ENCODE measurements at places on chromosomes 4 and X.

GRCh38 chr4:132056496-132056895, 1092.6 kb upstream of the PCDH10 start:
- DNase-seq, result no peak

DNA sequence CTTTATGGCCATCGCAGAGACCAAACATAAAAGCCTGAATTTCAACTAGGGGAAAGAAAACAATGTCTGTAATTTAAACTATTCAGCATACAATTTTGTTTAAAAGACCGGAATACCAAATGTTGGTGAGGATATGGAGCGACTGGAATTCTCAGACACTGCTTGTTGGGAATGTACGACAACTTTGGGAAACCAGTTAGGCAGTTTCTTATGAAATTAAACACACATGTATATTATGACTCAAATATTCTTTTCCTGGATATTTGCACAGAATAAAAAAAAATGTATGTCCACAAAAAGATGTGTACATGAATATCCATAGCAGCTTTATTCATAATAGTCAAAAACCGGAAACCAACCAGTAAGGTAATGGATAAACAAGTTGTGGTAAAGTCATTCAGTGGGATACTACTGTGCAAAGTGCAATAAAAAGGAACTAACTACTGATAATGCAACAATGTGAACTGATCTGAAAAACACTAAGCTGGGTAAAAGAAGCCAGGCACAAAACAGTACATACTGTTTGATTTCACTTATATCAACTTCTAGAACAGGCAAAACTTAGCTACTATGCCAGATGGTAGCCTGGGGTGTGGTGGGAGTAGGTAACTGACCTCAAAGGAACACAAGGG, 152.7 kb upstream of the FTHL17 start:
- DNase-seq, result no peak

GRCh38 chr4:41534404-41534803, 3.6 kb upstream of the LIMCH1 start:
- no peak for DNase-seq

GRCh38 chrX:11913001-11913400, 155.0 kb downstream of the MSL3 start:
- DNase-seq, result no peak

DNA sequence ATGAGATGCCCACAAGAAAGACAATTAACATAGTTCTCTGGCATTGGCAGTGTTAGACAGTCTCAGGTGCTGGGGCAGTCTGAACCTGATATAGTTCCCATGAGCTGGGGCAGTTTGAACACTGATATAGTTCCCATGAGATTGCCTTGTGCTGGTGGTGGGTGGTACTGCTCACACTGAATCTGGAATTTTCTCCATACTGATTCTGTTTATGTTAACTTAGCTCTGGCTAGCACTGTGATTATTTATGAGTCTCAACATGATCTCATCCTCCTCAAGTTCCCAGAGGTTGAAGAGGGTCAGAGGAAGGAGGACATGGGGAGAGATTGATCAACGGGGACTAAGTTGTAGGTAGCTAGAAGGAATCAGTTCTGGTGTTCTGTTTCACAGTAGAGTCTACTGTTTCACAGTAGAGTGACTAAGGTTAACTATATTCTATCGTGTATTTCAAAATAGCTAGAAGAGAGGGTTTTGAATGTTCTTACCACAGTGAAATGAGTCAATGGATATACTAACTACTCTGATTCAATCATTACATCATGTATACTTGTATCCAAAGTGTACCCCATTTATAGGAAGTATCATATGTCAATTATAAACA, 379.9 kb downstream of the ADAM29 start:
- peak; percentile 23 for DNase-seq

GRCh38 chr4:181143250-181143854, 1099.8 kb upstream of the TENM3 start:
- DNase-seq, result peak; percentile 50

- no peak for DNase-seq
Observed at GRCh38 chr4:28827866-28828265, 1892.3 kb upstream of the PCDH7 start.

DNA sequence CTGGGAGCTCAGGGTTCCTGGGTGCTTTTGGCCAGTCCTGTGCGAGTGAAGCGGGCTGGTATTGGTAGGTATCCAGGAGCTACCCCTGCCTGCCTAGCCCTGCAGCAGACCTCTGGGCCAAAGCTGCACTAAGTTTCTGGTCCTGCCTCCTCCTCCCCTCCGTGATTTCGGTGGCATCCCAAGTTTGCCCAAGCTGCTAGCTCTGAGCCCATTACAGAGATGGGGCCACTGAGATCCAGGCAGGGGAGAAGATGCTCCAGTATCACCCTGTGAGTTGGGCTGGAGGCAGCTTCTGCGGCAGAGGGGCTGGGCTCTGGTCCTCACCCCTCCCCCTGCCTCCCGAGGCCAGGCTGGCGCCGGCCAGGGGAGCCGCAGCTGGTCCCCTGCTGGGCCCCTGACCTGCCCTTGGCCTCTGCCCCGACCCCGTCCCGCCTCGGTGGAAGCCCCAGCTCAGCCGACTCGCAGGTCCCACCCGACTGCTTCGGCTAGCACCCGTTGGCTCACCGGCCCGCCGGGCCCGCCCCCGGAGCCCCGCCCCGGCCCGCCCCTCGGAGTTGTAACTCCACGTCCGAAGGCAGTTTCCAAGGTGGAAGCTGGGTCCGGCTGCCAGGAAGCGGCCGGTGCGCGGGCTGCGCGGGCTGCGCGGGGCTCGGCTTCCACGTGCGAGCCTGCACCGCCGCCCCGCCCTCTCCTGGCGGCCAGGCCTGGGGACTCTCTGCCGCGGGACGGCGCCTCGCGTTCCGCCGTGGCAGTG, at the start of gene DUSP9:
DUSP9 (plus strand) TSS at position 584 of the 754 bp plus-strand sequence. CDS start 751 bp downstream, outside the sequence.
- no peak for DNase-seq

GRCh38 chr4:171130256-171130801, 682.9 kb upstream of the GALNTL6 start:
- DNase-seq, result no peak

GRCh38 chr4:145823743-145824142, 114.9 kb downstream of the ZNF827 start:
- DNase-seq, result no peak

DNA sequence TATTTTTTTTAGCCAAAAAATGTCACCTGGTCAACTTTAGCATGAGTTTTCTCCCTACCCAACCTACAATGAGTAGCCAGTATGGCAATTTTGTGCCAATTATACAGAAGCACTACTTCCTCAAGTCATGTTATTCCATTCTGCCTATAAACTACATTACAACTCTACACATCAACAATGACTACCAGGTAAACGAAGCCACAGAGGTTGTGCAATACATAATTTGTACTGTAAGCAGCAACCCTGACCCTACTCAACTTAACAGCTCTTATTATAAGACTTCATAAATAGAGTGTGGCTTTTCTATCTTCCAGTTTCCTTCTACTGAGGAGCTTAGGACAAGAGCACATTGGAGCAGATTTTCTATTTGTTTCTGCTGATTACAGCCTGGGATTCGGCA, 160.5 kb downstream of the HS3ST1 start:
- no peak for DNase-seq
